Stimulated activated CD8-positive, alpha-beta memory T cell treated with anti-CD3 and anti-CD28 coated beads, Interleukin-7, amount 100 ng/mL, for 48 hours (primary cell): ENCODE measurements at places on chromosomes 3 and 15.

DNA sequence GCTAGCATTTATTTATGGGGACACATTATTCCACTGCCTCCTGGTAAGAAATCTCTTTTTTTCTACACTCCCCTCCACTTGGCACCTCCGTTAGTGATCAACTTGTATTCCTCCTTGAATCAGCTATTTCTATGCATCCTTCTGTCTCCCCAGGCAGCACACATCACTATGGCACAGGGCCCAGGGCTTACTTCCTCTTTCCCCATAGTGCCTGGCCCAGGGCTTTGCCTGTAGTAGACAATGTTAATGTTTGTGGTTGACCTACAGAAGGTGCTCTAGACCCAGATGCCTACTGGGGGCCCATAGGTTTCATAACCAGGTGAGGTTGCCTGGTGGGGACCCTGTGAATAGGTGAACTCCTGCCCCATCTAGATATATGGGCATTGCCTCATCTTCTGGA lies 44.9 kb downstream of the EPHB1 start:
- no peak for DNase-seq

DNA sequence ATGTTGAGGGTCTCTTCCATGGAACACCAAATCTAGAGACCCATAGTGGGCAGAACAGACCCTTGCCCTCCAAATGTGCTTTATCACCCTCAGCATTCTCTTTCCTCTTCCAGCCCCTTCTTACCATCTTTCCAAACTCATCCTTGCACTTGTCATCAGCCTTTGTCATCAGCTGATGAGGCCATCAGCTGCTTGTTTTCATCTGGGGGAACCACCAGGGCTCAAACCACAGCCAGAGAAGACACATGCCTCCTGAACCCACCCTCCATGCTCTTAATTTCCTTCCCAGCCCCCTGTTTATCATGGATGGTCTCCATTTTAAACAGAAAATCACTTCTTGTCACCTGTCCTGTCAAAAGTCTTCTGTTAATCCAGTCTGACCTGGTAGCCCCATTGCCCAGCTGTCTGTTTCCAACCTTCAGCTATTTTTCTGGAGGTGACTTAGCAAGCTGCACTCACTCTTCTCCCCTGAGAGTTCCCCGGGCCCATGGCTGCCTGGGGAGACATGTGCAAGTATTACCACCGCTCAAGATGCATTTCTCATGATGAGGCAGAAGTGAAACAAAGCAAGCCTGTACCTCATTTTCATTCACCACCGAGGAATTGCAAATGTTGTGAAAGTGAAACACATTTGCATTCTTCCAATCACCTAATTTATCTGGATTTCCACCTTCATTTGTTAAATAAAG lies 14.7 kb upstream of the SYNM start:
- no peak for DNase-seq

- DNase-seq = no peak
These were observed 578.6 kb downstream of the RSL24D1 start for GRCh38 chr15:54618120-54618519.

- no peak for DNase-seq
These were observed 50.9 kb downstream of the C3orf20 start for GRCh38 chr3:14725564-14726440.

DNA sequence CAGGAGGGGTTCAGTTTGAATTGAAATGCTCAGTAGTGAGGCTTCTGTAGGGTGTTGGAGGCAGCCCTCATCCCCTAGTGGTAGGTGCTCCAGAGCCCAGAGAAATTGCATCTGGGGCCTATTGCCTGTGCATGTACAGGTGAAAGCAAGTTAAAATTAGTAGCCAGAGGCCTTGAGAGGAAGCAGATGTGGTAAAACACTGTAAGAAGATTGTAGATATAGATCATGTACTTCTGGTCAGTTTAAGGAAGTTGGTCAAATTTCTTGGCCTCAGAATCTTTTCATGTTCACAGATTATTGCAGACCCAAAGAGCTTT lies 34.6 kb downstream of the IGSF10 start:
- no peak for DNase-seq

- DNase-seq = no peak
These were observed 143.2 kb downstream of the DNAJB8 start for GRCh38 chr3:128323206-128324081.

- no peak for DNase-seq
These were observed 31.0 kb upstream of the USP50 start for GRCh38 chr15:50577492-50577891.

- DNase-seq = no peak
These were observed 26.6 kb downstream of the AAGAB start for GRCh38 chr15:67227846-67228245.

- no peak for DNase-seq
These were observed 34.1 kb downstream of the SMARCC1 start for GRCh38 chr3:47747558-47747957.

GRCh38 chr15:67456677-67457529 lies 64.0 kb upstream of the C15orf61 start:
- peak; percentile 71 for DNase-seq

DNA sequence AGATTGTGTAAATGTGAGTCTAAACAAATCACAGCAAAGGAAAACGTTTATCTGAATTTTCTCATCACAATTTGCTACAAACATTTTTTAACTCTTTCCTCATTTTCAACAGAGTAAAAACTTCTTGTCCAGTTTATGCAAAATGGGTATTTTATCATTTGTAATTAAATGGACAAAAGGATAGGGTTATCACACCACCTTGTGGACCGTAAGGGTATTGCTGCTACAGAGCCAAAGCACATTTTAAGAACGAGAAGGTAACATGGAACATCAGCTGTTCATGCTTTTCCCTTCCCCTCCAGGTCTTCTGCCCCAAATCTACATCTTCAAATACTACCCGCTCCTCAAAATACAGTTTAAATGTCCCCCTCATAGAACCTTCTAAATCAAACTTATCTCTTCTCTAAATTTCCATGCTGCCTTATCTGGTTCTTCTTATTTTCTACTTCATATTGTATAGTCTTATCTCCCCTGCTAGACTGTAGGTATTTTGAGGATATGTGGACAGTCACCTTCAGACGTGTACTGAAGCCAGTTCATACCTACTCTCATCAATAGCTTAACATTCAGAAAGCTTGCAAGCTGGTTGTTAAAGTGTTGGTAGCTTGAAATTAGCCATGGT lies 12.8 kb upstream of the SETMAR start:
- DNase-seq = no peak

DNA sequence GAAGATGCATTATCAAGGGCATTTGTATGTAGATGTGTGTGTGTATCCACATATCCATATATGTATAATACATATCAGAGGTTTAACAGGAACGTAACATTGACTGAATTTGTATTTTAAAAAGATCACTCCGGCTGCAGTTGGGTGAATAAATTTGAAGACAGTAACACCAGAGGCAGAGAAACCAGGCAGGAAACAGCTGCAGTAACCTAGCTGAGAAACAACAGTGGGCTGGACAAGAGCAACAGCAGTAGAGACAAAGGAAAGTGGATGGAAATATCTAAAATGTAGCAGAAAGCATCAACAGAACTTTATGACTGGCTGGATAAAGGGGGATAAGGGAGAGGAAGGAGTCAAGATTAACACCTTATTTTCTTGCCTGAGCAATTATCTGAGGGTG lies 68.3 kb upstream of the SETMAR start:
- no peak for DNase-seq

DNA sequence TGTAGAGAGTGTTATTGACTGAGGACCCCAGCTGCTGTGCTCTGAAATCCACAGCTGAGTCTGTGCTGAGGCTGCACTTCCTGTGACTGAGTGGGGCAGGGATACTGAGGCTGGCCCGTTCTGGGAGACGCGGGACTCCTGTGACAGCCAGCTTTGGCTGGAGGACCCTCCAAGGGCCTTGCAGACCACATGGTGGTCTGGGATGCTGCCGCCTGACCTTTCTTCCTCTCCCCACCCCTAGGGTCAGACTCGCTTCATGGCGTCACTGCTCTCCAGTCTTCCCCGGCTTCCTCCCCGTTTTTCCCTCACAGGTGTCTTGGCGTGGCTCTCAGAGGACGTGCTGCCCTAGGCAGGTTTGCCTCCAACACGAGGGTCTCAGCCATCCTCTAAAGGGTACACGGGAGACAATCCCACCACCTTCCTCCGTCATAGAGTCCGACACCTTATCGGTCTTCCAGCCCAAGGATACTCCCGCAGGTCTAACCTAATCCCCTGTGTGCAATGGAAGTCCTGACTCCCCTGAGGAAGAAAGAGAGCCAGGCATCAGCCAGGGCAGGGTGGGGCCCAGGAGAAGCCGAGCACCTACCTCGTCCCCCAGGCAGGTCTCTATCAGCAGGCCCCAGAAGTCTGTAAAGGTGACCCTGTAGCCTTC lies 19.9 kb upstream of the EHD4 start:
- no peak for DNase-seq

DNA sequence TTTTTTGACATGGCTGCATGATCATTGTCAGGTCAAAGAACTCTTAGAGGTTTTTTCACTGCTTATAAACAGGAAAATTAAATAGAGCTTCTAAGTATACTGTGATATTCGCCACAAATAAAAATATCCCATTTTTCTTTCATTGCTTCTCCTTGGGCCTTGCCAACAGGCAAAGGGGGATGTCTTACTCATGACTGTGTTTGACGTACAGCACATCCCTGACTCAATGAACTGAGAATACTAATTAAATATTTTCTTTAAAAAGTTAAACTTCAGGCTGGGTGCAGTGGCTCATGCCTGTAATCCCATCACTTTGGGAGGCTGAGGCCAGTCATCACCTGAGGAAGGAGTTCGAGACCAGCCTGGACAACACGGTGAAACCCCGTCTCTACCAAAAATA lies 41.4 kb upstream of the CCDC80 start:
- DNase-seq = no peak

DNA sequence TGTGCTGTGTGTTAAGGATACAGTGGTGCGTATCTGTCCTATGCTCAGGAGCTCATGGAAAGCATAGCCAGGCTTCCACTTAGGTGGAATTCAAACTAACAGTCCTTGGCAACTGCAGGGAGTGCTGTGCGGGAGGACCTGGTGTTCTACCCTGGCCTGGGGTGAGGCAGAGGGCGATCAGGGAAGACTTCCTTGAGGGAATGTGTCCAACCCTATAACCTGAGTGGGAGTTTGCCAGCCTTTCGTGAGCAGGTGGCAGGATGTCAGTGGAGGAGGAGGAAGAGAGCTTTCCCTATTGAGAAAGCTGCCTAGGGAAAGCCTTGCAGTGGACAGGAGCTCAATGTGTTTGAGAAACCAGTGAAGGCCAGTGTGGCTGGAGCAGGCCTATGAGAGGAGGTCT lies 271.1 kb upstream of the C2CD4B start:
- DNase-seq = no peak

- no peak for DNase-seq
These were observed 150.9 kb downstream of the FBN1 start for GRCh38 chr15:48494631-48495030.

DNA sequence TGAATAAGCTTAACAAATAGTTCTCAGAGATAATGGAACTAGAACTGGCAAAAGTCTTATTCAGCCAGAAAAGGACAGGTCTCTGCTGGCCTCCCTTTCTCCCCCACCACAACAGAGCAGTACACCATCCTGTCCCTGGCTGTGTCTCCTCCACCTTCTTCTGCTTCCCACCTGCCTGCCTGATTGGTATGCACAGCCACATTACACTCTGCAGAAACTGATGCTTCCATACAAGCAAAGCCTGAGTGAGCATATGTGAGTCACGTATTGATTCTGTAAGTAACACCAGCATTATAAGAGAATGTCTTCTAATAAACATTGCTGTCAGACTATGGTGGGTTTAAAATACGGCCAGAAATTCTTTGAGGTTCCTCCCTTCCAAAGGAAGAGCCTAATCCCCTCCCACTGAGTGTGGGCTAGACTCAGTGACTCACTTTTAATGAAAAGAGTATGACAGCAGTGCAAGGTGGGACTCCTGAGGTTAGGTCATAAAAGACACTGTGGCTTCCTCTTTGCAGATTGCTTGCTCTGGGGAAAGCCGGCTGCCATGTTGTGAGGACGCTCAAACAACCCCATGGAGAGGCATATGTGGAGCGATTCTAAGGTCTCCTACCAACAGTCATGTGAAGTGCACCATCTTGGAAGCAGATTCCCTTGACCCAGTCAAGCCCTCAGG lies 44.4 kb downstream of the ANXA2 start:
- no peak for DNase-seq

DNA sequence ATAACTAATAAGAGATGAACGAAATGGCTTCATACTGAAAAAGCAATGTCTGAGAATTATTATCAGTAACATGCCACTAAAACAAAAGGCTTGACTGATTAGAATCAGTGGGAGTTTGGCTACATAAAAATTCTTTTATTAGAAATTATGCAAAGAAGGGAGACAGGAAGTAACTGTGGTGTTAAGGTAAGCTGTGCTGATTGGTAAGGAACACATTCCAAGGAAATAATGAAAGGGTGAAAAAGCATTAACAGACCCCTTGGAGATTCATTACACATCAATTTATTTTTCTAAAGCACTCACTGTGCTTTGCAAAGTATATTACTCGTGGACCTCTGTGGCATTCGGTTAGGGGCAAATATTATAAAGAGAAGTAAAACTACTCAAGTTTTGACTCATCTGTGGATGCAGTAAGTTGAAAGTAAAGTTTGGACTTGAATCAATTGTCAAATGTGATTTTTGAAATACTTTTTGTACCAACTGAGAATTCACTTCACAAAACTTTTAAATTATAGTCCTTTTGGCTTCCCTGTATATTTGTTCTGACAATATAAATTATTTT lies 176.1 kb upstream of the ZPLD1 start:
- no peak for DNase-seq

GRCh38 chr3:131361464-131362421 lies 19.8 kb upstream of the NUDT16 start:
- no peak for DNase-seq

GRCh38 chr15:56042031-56042430 lies 48.6 kb upstream of the NEDD4 start:
- DNase-seq = no peak

DNA sequence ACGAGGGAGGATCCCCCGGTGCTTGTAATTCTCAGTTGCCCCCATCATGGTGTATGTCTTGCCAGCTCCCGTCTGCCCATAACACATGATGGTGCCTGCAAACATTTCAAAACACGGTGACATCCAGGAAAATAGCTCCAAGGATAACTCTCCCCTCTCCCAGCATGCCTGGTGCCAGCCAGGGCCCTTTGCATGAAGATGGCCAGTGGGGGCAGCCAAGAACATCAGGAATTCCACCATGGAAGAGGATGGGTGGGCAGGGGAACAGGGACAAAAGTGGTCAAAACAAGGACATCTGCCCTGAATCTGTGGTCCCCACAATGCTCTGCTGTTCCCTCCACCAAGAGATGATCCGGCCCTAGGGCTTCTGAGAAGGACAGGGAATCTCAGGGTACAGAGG lies 9.0 kb downstream of the KIF9 start:
- no peak for DNase-seq

- no peak for DNase-seq
These were observed 81.0 kb downstream of the USP13 start for GRCh38 chr3:179733797-179734196.
